ENCODE measurements at places on chromosomes 2 and 18.

- no peak for DNase-seq
Measured at GRCh38 chr18:7812431-7813063, 245.4 kb downstream of the PTPRM start.

DNA sequence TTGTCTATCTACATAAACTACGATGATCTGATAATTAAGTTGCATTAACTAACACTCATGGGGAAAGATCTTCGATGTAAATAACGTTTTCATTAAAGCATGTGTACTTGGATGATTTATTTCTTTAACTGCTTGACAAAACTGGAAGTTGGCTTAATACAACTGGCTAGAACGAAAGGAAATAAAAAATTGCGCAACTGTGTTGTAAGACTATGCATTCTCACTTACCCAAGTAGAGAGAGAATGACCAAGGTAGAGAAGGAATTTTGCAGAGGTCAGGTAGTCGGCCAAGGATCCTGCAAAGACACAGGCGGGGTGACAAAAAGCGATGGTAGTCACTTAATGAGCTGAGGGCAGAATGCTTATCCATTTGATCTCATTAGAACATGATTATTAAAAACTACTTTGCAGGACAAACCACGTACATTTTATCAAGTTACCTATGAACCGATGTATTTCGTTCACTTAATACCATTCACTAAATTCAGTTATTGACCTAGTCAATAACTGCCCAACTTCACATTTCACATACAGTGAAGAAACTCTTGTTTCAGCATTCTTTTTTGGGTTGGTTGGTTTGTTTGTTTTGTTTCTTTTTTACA is 900 bp downstream of the SLC40A1 start:
- DNase-seq, result no peak

DNA sequence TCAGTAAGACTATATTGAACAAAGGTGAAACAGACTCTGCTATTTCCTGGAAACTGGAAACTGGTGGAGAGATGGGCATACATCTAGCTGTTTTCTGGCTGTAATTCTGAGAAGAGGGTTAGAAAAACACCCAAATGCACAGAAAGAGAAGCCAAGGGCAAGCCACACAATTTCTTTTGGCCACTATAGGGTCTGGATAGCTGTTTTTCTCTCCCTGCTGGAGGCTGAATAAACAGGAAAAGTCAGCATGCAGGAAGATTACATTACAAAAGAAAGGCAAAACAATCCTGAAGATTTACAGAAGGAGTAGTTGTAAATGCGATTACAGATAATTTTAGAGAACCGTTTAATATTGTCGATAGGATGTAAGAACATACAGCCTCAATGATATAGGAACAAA is 186.2 kb upstream of the REG3G start:
- no peak for DNase-seq

- DNase-seq, result peak; percentile 61
Measured at GRCh38 chr2:23637011-23637778, 252.2 kb downstream of the KLHL29 start.

- no peak for DNase-seq
Measured at GRCh38 chr2:74887445-74887951, 53.6 kb downstream of the HK2 start.

GRCh38 chr18:39751161-39751560 is 2185.6 kb upstream of the CELF4 start:
- no peak for DNase-seq

DNA sequence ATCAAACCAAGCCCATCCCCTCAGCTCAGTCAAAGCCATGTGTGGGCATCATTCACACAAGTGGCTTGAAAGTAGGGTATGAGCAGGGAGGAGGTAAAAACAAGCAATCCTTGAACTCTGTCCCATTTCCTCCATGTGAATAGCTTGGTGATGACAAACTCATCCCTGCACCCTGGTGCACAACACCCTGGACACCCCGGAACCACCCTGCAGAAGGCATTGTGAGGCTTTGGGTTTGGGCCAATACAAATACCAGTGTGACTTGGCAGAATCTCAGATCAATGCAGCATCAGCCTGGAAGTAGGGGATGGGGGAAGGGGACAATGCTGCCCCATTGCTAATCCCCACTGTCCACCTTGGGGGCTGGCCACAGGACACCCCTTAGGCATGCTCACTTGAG is 28.6 kb downstream of the TGFA start:
- DNase-seq, result no peak

DNA sequence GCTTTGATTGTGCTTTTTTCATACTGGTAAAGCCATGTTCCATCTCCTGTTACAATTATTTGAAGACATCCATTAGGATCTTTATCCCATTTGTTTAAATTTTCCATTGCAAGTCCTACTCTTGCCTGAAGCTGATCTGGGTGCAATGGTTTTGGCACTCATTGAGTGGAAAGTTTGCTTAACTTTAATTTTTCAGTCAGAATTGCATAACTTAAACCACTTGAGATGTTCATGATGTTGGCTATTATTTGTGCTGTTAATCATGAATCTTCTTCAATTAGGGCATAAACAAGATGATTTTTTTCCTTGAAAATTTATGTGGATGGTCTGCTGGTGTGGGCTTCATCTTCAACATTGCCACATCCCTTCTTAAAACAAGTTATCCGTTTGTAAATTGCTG is 180.1 kb downstream of the ST6GAL2 start:
- DNase-seq, result no peak

- DNase-seq, result no peak
Measured at GRCh38 chr2:199128476-199129229, 329.1 kb downstream of the SATB2 start.

- no peak for DNase-seq
Measured at GRCh38 chr2:10556271-10557140, 108.4 kb upstream of the ODC1 start.

GRCh38 chr18:56221195-56222065 is 417.0 kb downstream of the TXNL1 start:
- no peak for DNase-seq

DNA sequence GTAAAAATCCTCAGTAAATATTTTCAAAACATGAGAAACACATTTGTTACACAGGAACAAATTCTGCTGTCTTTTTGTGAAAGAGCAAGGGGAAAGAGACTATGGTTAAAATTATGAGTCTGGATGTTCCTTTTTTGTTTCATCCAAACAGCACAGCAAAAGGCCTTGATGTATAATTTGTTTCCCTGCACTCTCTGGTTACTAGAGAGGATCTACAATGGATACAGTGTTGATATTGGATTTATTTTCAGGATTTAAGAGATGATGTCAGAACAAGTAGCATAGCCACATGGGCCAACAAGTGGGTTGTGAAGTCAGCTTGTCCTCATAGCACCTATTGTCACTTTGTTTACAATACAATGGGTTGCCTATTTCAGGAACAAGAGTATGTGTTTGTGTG is 11.3 kb upstream of the ERBB4 start:
- DNase-seq, result no peak

- DNase-seq, result no peak
Measured at GRCh38 chr2:206832873-206833272, 67.5 kb downstream of the FASTKD2 start.

GRCh38 chr2:240400371-240401161 is 34.9 kb upstream of the GPC1 start:
- DNase-seq, result no peak

DNA sequence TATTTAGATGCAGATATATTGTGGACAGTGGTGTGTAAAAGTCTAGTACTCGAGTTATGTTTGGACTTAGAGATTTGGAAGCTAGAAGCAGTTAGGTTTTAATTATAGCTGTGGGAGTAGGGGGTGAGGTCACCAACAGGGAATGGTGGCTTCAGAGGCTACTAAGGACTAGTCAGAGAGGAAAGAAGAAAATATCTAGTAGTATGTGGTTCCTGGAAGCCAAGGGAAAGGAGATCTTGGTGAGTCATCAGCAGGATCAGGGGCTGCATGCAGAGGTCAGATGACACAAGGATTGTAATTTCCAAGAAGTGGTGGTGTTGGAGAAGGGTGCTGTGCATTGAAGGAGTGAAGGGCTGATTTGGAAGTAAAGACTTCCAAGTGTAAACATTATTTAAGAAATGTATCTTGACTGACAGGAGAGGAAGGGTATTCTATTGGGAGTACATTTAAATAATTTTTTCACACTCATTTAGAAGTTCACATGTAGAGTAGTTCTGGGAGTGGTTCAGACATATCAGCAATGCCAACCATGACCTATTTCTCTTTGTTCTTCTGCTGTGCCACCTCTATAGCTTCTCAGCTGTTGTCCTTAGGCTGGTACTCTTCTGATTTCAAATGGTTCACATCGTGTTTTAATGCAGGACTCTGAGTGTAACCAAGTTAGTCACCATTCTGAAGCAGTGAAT is 59.1 kb downstream of the ACSL3 start:
- peak; percentile 51 for DNase-seq

DNA sequence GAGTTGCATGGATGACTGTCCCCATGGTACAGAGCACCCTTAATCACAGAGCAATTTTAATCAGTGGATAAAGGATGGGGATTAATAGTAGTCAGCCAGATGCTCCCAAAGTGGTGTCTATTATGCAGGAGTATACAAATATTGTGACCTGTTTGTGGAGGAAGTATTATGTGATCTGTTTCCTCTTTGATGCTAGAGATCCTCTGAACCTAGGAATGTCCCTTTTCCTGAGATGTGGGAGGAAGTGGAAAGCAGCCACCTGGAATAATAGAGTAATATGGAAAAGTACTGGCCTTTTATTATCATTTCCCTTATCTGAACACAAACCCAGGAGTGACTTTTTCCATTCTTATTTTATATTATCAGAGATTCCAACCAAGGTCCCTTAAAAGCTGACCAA is 94.2 kb upstream of the EFEMP1 start:
- no peak for DNase-seq

GRCh38 chr2:236665572-236666118 is 96.0 kb downstream of the ACKR3 start:
- DNase-seq, result no peak

GRCh38 chr18:44450226-44450625 is 230.5 kb upstream of the SETBP1 start:
- no peak for DNase-seq

- no peak for DNase-seq
Measured at GRCh38 chr2:145399131-145399530, 879.2 kb upstream of the ZEB2 start.

GRCh38 chr2:106812383-106812782 is 73.6 kb downstream of the ST6GAL2 start:
- DNase-seq, result no peak

- DNase-seq, result no peak
Measured at GRCh38 chr2:44455877-44456276, 94.1 kb downstream of the CAMKMT start.

DNA sequence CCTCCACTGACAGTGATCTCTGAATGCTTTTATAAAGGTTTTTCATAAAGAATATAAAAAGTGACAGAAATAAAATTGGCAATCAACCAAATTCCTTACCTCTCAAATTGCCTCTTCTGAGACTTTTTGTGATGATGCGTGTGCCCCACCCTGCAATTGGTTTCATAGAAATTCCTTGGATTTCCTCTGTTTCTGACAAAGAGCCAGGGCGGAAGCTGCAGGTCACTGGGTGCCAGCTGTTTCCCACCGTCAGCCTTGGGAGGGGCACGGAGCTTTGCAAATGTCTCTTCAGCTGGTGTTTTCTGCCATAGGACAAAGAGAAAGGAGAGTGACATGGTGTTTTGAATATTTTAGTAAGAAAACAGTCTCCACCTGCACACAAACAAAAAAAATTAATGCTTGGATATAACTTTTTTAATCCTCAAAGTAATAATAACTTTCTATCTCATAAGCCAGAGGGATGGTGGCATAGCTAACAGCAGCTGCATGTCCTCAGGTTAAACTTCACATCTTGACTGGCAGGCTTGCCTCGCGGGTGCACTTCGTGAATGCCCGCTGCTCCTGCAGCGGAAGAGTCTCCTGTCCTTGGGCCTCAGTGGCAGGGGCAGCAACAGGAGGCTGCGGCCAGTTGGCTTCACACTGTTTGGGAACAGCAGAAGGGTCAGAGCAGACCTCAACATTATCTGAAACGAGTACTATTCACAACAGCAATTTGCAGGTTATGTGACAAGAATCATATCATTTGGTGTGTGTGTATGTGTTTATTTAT is 24.7 kb downstream of the AGAP1 start:
- DNase-seq, result no peak
